ENCODE measurements at places on chromosomes 1 and 21.

DNA sequence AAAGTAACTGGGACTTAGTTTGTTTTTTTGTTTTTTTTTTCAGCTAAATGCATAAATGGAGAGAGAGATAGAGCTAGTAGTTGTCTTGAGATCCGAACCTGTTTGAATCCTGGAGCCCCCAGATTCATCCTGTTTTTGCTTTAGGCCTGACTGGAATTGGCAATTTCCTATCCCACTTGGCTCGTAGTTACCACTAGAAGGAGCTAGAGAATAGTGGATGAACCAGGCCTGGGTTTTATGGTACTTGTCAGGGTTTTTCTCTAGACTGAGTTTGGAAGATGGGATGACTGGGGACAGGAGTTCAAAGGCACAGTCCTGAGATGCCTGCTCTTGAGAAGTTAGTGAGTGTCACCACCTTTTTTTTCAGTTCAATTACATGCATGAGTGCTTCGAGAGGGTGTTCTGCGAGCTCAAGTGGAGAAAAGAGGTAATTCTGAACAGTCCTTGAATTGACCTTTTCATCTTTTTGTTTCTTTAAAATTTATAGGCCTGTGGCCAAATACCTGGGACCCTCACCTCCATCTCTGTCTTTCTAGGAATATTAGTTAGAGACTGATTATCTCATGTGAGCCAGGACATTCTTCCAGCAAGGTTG is 23.4 kb downstream of the CELF3 start:
- DNase-seq: peak; percentile 37

DNA sequence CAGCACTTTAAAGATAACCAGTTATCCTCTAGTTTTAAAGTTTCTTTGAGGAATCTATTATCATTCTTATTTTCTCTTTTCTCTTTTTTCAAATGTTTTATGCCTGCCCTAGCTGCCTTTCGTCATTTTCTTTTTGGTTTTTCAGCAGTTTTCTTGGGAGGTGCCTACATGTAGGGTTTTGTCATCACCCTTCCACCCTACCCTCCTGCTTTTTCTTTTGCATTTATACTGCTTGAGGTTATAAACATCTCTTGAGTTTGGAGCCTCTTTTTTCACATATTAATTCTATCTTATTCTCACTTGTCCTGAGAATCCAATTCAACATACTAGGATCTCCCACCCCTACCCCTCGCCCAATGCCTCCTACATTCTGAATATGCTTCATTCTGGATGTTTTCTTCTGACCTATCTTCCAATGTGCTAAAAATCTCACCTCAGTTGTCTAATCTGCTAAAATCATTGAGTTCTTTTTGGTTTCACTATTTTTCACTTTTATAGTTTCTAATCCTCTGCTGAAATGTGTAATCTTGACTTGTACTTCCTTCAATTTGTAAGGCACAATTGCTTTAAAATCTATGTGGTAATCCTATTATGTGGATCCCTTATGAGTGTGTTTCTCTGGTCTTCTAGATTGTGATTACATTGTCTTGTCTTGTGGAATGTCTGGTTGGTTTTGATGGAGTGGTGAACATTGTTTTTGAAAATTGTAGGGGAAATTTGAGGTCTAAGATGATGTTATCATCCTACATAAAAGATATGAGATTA is 38.7 kb downstream of the MIA3 start:
- no peak for DNase-seq

GRCh38 chr1:64107632-64108031 is 95.8 kb upstream of the UBE2U start:
- DNase-seq: no peak

- DNase-seq: peak; percentile 96
Observed at GRCh38 chr1:234495231-234495990, 16.4 kb upstream of the TARBP1 start.

- peak; percentile 66 for DNase-seq
Observed at GRCh38 chr1:162056043-162056442, 13.4 kb upstream of the NOS1AP start.

- no peak for DNase-seq
Observed at GRCh38 chr1:184533915-184534314, 147.1 kb downstream of the C1orf21 start.

GRCh38 chr21:34687065-34687464 is 18.3 kb downstream of the CLIC6 start:
- no peak for DNase-seq

GRCh38 chr1:36542962-36543515 is 60.3 kb upstream of the CSF3R start:
- no peak for DNase-seq

GRCh38 chr1:212089560-212090163 is 54.1 kb downstream of the DTL start:
- no peak for DNase-seq

DNA sequence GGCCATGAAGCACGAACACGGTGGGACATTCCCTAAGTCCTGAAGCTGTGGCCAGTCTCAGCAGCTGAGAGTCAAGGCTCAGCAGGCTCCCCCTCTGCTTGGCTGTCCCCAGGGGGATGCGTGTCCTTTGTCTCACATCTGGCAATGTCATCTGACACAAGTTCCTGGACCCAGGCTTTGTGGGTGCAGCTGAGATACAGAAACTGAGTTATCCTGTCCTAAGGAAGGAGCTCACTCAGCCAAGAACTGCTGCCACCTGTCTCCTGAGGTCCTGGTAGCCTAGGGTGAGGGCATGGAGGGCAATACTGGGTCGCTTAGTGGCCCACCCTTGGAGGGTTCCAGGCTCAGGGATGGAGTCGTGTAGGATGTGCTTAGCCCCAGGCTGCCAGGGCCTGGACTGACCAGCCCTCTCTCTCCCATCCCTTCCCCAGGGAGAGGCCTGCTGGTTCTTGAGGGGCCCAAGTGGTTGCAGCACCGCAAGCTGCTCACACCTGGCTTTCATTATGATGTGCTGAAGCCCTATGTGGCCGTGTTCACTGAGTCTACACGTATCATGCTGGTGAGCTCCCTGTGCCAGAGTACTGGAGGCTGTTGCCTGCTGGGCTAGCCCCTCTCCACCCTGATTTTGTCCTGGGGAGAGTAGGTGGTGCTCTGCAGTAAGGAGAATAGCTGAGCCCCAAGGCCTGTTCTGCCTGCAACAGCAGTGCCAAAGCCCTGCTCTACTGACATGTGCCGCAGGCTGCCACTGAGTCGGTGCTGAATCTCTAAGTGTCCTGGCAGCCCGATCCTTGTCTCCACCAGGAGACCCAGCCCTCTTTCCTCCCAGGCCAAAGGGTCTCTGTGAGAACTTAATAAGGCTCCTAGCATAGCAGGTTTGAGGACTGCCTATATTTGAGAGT is 13.5 kb downstream of the CYP4B1 start:
- DNase-seq: no peak

- no peak for DNase-seq
Observed at GRCh38 chr1:57605933-57606332, 182.1 kb upstream of the DAB1 start.

GRCh38 chr1:62230718-62231117 is 36.1 kb downstream of the L1TD1 start:
- peak; percentile 76 for DNase-seq

- no peak for DNase-seq
Observed at GRCh38 chr1:247721222-247721621, 4.8 kb upstream of the OR6F1 start.

DNA sequence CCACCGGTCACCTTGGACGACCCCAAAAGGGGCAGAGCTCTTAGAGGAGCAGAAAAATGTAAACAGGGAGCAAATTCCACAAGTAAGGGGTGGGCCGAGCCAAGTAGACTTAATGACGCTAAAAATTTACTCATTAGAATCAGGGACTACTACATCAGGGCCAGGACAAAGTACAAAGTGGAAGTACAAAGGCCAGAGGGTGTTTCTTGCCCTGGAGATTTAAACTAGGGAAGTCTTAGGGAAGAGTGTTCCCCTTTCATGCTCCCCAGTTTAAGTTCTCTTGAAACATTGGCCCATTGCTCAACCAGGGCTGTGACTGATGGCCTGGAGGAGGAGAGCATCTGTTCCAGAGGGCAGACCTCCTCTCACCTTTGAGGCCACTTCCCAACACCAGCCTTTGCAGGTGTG is 48.6 kb downstream of the BACH1 start:
- no peak for DNase-seq

DNA sequence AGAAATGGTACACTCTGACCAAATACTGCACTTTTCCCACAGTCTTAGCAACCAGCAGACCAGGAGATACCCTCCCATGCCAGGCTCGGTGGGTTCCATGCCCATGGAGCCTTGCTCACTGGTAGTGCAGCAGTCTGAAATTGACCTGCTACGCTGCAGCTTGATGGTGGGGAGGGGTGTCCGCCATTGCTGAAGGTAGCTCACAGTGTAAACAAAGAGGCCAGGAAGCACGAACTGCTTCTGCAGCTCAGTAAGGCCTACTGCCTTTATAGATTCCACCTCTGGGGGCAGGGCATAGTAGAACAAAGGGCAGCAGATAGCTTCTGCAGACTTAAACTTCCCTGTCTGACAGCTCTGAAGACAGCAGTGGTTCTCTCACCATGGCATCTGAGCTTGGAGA is 12.3 kb upstream of the IFI44L start:
- no peak for DNase-seq

GRCh38 chr1:198278943-198279342 is 122.1 kb downstream of the NEK7 start:
- DNase-seq: no peak

DNA sequence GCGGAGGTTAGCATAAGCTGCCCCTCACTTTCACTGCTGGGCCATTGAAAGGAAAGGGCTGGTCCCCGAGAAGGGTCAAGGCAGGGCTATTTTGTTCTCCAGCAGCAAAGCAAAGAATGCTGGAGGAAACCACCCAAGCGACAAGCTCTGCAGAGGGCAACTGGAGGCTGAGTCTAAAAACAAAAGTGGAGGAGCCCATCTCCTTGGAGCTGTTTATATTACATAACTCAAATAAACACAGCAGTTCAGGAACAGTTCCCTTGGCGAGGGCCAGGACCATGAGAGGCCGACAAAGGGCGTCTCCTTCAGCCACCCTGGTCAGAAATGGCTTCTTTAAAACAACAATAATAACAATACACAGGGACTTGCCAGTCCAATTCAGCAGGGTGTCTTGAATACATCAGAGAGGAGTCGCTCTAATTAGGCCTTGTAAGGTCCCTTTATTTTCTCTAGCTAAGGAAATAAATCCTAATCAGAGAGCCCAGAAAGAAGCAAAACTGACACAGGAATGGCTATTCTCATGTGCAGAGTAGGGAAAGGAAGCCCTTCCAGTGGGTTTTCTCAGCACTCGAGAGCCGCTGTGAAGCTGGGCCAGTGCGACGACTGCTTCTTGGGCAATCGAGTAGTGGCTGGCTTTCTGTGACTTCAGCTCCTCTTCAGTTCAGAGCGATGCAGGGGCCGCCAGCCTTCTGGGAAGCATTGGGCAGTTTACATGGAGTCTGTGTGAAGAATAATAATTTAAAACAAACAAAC is 57.0 kb upstream of the TARBP1 start:
- DNase-seq: no peak

GRCh38 chr1:4599951-4600481 is 54.4 kb upstream of the AJAP1 start:
- no peak for DNase-seq

GRCh38 chr1:160046494-160047110 is 14.8 kb upstream of the PIGM start:
- peak; percentile 19 for DNase-seq

DNA sequence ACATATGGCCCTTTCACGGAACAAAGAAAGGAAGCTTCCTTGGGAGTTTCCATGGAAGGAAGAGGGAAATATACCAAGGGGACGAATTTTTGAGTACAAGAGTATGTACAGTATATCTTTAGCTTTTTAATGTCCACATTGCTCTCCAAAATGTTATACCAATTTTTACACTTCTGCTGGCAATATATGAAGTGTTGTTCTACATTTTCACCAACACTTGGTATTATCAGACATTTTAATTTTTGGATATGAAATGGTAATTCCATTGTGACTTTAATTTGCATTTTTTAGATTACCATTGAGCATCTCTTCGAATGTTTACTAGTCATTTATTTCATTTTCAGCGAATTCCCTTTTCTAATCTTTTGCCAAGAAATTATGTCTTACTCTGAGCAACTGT is 5.5 kb upstream of the VPS45 start:
- no peak for DNase-seq

GRCh38 chr1:24600551-24600950 is 42.6 kb upstream of the SRRM1 start:
- no peak for DNase-seq

- no peak for DNase-seq
Observed at GRCh38 chr1:19310061-19310460, 1.9 kb downstream of the AKR7A2 start.

DNA sequence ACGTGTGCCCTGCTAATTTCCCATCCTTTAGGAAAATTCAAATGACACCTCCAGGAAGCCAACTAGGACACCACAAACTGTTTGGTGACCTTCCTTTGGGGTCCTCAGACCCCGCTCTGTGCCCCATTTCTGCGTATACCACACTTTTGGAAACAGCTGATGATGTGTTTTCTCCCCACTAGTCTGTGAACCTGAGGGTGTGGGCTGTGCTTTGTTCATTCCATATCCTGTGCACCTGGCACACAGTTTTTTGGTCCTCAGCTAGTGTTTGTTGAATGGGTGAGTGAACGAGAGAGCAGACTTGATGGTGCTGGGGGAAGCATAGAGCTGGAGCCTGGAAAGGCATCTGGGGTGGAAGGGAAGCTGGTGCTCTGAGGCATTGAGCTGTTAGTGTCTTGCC is 48.6 kb downstream of the RPS6KA1 start:
- no peak for DNase-seq

GRCh38 chr1:11680270-11681070 is 478 bp downstream of the MAD2L2 start:
- no peak for DNase-seq

GRCh38 chr1:29467989-29468900 is 231.9 kb downstream of the PTPRU start:
- no peak for DNase-seq

- peak; percentile 70 for DNase-seq
Observed at GRCh38 chr1:6259491-6260362, 1.2 kb downstream of the GPR153 start.
